Nephron progenitor cell (in vitro differentiated cells): ENCODE measurements at places on chromosomes 4 and X.
A peak's percentile ranks its signal among the peaks of the same experiment; 100 is the strongest.

- no peak for DNase-seq
Observed at GRCh38 chr4:7068279-7068842, 497 bp upstream of the GRPEL1 start.

DNA sequence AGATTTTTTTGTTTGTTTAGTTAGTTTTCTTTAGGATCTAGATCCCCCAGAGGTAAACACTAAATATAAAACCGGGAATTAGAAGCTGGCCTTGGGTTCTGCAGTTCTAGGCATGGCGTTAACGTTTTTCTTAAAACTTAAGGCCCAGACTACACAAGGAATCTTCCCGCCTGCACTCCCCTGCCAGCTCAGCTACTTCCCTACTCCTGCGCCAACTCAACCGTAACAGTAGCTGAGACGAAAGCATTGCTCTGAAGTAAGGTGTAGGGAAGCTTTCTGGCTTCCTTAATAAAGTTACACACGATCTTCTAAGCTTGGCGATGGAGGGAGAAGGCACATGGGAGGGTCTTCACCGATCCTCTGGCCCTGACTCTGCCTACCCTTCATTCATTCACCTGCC is 37.1 kb downstream of the CPE start:
- peak; percentile 11 for DNase-seq

DNA sequence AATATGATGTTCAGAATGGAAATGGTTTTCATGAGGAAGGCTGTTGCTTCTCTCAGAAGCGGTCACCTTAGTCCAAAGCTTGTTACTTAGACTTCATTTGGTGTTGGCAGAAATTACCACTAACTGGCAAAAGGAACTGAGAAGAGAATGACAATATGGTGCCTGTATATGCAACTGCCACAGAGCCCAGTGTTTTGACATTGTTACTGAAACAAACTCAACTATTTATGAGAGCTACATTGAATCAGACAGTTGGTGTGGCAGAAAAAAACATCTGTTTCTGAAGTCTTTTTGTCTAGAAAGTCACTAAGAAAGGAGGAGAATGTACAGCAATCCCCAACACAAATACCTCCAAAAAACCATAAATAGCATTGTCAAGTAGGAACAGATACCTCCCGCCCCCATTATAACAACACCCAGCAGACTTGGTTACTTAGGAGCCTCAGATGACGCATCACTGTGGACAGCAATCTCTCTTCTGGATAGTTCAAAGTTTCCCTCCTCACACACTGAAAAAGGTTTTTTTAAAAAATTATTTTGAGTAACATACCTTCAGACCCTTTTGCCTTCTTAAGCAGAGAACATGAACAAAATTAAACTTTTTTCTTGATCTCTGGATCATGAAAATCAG is 92.2 kb downstream of the MAML3 start:
- no peak for DNase-seq

DNA sequence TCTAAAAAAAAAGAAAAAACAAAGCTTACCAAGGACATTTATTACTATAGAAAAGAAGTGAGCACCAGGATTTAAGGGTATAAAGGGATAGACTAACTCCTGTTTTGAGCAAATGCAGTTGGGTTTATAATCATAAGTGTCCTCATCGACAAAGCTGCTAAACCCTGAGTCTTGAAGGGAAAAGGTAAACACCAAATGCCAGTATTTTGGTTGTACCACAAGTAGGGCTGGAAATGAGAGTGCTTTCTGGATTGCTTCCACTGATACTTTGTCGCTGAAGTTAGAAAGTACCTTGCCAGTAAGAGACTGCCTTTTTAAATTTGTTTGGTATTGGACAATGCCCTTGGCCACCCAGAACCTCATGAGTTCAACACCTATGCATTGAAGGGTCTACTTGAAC is 53.7 kb downstream of the WDFY3 start:
- no peak for DNase-seq

- no peak for DNase-seq
Observed at GRCh38 chr4:177761692-177762091, 319.5 kb upstream of the AGA start.

GRCh38 chr4:27807207-27807606 is 946.6 kb downstream of the STIM2 start:
- DNase-seq: no peak

GRCh38 chr4:106695501-106696262 is 327.1 kb upstream of the GIMD1 start:
- DNase-seq: no peak

DNA sequence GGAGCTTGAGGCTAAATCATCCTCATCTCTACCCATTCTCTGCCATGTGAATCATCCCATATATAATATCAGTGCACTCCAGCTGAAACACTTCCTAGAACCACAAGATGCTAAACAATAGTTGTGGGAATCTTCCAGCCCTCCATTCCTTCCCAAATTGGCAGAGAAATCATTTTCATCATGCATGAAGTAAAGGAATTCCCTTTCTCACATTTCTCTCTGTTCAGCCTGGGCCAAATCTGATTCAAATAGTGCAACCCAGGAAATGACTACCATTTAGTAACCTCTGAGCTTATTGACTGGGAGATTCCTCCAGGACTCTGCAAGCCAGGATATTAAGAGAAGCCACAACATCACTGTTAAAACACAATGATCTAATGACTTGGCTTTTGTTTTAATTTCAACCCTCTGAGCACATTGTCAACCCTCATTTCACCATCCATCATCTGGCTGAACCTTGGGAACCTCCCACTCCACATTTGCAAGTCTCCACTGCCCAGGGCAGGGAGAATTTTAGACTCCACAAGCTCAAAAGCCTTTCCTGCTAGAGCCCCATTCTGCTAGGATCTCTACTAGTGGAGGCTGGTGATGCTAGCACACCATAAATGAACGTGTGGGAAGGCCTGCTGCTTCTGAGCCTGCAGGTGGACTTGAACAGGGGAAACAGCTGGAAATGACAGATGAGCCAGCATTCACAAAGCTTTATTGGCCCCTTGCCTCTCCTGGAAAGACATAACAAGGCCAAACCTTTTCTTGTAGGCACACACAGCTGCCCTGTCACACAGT is 133.9 kb downstream of the TET2 start:
- no peak for DNase-seq

- DNase-seq: peak; percentile 12
Observed at GRCh38 chr4:125283707-125284279, 31.0 kb upstream of the FAT4 start.

- DNase-seq: no peak
Observed at GRCh38 chrX:39335513-39336235, 534.4 kb downstream of the MID1IP1 start.

- no peak for DNase-seq
Observed at GRCh38 chrX:84363051-84363450, 139.2 kb downstream of the HDX start.

DNA sequence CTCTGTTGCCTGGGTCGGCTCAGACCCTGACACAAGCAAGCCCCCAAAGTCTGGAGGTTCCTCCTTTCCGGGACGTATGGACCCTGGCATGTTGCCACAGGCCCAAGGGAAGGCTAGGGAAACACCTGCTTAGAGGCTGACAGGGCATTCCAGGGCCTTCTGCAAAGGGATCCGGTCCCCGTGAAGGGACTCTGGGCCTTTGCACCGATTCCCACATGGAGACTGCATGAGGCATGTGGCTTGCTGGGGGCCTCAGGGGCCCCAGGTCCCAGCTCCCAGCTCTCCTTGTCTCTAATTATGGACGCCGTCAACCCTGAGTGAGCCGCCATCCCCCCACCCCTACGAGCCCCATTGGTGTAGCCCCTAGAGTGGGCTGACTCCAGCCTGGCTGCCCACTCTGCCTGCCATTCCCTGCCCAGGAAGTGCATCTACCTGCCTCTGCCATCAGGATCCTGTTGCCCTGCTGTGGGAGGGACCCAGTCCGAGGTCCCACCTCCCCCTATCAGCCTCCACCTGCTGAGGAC is 4.2 kb upstream of the RGS12 start:
- no peak for DNase-seq

DNA sequence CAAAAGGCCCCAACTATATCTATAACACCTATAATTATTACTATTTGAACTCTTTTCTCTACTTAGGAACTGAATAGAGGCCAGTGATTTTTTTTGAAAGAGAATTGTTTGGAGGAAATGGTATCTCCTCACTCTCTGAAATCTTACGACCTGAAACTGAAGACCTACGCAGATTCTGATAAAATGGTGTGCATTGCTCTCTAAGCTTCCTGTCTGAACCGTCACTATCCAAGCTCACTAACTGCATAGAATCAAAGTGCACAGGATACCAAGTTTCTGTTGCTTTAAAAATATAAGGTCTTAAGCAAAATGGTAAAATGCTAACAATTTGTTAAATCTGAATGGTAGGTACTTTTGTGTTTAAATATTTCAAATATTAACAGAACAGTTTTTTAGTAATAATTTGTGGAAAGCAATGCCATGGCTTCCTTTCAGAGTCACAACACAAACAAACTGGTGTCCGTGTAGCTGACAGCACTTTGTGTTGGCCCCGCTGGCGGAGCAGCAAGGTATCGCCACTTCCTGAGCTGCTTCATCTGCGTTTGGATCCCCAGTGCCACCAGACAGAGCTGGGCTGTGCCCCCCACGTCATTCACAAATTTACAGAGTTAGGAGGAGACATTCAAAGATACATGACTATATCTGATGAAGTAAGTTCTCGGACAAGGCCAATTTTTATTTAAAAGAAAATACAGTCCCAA is 313.9 kb downstream of the FBXW7 start:
- no peak for DNase-seq

DNA sequence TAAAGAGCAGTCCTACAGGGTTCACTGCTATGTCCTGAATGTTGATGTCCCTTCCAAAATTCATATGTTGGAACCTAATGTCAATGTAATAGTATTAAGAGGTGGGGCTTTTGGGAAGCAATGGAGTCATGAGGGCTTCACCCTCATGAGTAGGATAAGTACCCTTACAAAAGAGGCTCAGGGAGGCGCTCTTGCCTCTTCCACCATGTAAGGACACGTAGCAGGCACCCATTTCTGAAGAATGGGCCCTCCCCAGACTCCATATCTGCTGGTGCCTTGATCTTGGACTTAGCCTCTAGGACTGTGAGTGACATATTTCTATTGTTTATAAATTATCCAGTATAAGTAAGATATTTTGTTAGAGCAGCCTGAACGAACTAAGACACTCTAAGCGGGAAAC is 15.8 kb downstream of the MED28 start:
- no peak for DNase-seq

GRCh38 chr4:80186676-80187075 is 10.6 kb upstream of the PRDM8 start:
- no peak for DNase-seq

- no peak for DNase-seq
Observed at GRCh38 chr4:151110236-151110635, 10.8 kb downstream of the RPS3A start.
